ENCODE measurements at places on chromosomes 2 and 18. TPM values are rescaled to one million over a fixed set of nuclear protein-coding genes. Genes with fewer than 3 reads are reported as not detected.

The PLCL1 gene
- 1.1 TPM for total RNA-seq

The DNAH7 gene
- total RNA-seq: 0.28 TPM

The KCNJ3 gene
- not detected for total RNA-seq

The SALL3 gene
- total RNA-seq: not detected

The RAX gene
- not detected for total RNA-seq
